ENCODE measurements at places on chromosomes 2 and 18. TPM values are rescaled to one million over a fixed set of nuclear protein-coding genes. Genes with fewer than 3 reads are reported as not detected.

The SH2D6 gene
- 0.36 TPM for total RNA-seq

The ALPI gene
- total RNA-seq = not detected

The BMP10 gene
- total RNA-seq = not detected

The PRKAG3 gene
- total RNA-seq = not detected

The SCTR gene
- not detected for total RNA-seq

The SAG gene
- not detected for total RNA-seq

The MROH2A gene
- not detected for total RNA-seq

- no peak for DNase-seq
These were observed 47.6 kb upstream of the FAM124B start for GRCh38 chr2:224449212-224450147.

DNA sequence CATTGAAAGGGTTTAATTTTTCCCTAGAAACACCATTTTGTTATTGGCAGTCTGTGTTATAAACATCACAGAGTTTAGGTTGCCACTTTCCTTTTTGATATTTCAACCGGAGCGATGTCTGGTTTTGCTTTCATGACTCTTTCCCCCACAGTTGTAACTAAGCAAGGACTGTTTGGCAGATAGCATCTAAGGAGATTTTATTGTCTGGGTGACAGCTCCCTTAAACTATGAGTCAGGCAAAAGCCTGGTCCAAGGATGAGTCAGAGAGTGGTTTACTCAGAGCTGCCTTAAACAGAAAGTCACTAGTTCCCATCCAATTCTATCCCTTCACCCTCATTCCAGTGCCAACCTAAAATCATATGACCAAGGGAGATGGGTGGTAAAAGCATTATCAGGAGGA is 341.6 kb upstream of the VWC2L start:
- peak; percentile 93 for DNase-seq

GRCh38 chr2:121173112-121173511 is 111.9 kb downstream of the TFCP2L1 start:
- no peak for DNase-seq

DNA sequence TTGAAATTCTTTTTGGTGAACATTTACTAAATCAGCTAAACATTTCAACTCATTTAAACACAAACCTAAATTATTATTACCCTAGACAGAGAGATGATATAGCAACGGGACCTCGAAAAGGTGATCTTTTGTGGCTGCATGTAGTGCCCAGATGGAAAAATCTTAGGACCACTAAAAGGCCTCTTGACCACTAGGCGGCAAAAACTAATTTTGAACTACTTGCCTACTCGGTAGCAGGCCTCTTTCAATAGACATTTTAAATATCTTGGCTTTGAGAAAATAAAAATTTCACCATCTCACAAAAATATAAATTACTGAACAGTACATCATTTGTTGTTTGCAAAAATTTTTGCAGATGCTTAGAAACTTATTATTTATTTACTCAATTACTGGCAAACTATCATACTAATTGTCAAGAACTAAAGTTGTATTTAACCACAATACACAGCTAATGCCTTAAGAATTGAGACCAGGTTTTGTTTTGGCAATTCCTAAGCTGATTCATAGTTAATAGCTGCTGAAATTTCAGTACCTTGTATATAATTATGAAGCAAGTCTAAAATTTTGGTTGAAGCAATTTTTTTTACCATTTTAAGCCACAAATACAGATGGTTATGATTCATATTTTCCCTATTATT is 9.4 kb downstream of the COL3A1 start:
- peak; percentile 78 for DNase-seq

- DNase-seq = peak; percentile 76
These were observed 70.9 kb downstream of the MAP3K20 start for GRCh38 chr2:173146590-173146989.

GRCh38 chr18:42801706-42802105 is 313.8 kb downstream of the RIT2 start:
- no peak for DNase-seq

GRCh38 chr2:45897842-45898241 is 246.4 kb downstream of the PRKCE start:
- no peak for DNase-seq

DNA sequence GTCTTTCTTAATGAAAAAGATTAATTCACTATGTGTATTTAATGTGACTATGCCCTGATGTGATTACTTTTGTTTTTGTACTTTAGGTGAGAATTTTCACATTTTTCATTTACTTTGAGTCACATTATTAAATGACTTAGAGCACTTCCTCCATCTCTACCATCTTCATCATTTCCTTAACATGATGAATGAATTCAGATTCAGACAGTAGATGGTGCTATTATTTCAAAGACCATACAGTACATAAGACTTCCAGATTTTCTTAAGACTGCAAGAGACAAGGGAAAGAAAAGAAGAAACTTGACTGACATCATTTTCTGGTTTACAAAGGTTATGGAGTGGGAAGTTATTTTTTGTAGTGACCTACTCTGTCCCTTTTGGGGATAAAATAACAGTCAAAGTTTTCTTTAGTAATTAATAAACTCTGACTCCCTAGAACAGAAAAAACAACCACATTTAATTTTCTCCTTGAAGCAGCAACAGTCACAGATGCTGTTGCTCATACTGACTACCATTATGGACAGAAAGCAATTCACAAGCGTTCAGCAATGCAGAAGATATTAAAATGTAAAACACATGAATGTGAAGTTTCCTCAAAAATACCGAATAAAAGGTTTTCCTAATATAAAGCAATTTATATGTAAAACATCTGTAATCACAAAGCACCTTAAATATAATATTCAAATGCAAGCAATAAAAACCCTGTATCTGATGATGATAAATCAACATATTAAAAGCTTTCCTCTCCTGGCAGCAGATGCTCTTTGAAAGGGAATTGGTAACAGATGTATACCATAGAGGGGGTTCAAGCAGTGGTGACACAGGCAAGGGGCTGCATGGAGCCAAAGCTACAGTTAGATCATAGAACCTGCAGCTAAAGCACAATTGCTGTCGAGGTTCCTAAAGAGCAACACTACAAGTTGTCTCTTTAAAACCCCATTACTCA is 1010.9 kb upstream of the NXPH2 start:
- DNase-seq = no peak

DNA sequence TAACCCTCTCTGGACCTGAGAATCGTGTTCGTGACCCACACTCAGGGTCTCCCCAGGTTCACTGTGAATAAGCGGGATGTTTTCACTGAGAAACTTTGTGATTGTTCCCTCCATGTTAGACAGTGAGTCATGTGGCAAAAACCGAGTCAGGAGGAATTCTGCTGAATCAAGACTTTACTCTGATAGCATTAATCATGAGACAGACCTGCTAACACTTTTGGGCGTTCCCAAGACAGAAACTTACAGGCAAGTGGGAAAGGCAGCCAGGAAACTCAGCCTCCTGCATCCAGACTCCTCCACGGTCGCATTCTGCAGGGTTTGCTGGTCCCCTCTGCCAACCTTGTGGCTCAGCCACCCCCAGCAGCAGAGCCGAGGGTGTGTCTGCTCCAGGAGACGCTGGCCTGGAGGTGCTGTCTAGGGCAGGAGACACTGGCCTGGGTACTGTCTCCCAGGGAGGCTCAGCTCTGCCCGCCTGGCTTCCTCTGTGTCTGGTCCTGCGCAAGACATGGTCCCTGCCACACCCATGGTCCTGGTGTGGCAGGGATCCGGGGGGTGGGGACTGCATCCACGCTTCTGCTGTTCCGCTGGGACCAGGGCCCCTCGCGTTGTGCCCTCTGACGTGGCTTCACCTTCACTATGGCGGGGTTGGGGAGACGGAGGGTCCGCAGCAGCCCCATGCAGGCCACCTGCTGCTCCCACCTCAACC is 177.4 kb downstream of the TWIST2 start:
- peak; percentile 37 for DNase-seq

GRCh38 chr2:42556315-42556890 is 12.0 kb upstream of the MTA3 start:
- DNase-seq = no peak

- peak; percentile 19 for DNase-seq
These were observed 1206.7 kb upstream of the CDH2 start for GRCh38 chr18:29383311-29384273.

DNA sequence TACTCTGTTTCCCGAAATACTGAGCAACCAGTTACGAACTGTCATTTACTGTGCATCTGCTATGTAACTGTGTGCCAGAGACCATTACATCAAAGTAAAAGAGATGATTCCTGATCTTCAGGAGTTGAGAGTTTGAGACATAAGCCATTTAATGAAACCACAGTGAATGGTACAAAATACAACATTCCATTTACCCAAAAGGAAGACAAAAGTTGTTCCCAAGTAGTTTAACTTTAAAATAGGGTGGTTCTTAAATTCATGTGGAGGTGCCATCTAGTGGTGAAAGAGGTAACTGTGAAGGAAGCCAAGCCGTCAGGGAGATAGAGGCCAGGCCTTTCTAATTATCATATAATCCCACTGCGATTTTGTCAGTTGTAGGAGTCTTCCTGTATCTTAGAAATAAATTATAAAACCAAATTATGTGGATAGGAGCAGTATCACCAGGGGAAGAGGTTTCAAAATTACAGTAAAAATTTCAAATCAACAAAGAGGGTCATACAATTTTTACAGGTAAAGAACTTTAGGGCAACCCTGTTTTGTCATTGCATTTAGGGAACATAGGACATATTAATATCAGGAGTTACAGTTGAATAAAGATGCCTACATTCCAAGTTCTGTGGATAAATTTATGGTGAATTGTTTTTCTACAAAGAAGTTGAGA is 67.7 kb downstream of the EPAS1 start:
- DNase-seq = peak; percentile 72

DNA sequence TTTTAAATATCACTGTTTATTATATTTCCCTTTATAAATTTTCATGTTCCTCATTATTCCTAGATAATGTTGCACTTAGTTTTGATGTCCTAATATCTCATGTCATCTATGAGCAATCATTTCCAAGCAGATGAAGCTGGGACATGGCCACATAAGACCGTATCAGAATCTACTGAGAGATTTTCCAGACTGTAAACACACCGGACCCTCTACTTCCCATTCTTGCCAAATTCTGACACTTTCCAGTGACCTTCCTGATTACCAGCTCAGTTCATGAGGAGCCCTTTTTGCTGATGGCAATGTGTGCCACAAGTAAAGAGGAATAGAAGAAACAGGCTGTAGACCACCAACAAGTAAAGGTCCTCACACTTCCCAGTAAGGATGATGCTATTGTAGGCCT is 20.3 kb upstream of the PDE1A start:
- DNase-seq = no peak

DNA sequence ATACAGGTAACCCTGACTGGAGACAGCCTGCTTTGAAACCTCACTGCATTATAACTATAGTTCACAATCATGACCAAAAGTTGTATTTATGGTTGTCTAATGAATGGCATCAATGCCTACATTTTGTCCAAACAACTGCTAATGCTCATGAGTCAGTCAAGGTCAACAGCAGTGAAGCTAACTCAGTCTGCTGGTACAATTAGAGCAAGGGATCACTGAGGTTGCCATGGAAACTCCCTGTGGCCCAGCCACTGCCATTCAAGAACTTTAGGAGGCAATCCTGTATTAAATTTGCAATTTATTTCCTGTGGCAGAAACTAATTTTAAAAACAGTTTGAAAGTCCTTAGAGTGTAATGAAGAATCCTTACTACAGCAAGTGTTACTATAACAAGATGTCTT is 185.1 kb upstream of the SMAD7 start:
- peak; percentile 56 for DNase-seq
